ENCODE measurements at places on chromosomes 2 and 18. TPM values are rescaled to one million over a fixed set of nuclear protein-coding genes. Genes with fewer than 3 reads are reported as not detected.

The MAP2 gene
- 62.6 TPM for total RNA-seq

The PLEKHH2 gene
- total RNA-seq, result 20.3 TPM

The ALLC gene
- not detected for total RNA-seq

The SP140 gene
- total RNA-seq, result 0.65 TPM

The DNAJC27 gene
- 8.6 TPM for total RNA-seq

The FSHR gene
- not detected for total RNA-seq

The UGT1A10 gene
- not detected for total RNA-seq

The ABCB11 gene
- total RNA-seq, result not detected

The LHCGR gene
- 2.7 TPM for total RNA-seq

The HOXD10 gene
- not detected for total RNA-seq

The GPC1 gene
- 38.1 TPM for total RNA-seq

The VWA3B gene
- total RNA-seq, result not detected

The MYL1 gene
- not detected for total RNA-seq

The AGBL5 gene
- total RNA-seq, result 21.0 TPM

The AOX1 gene
- 80.4 TPM for total RNA-seq

The NTSR2 gene
- total RNA-seq, result not detected

The ODC1 gene
- total RNA-seq, result 142 TPM

The ANKAR gene
- total RNA-seq, result 7.9 TPM

The ESCO1 gene
- total RNA-seq, result 19.5 TPM

Measured in esophagus muscularis mucosa (tissue), 4 donors.